ENCODE measurements at places on chromosomes 6 and 20.

GRCh38 chr6:108665495-108666196 is 104.9 kb downstream of the FOXO3 start:
- no peak for DNase-seq

DNA sequence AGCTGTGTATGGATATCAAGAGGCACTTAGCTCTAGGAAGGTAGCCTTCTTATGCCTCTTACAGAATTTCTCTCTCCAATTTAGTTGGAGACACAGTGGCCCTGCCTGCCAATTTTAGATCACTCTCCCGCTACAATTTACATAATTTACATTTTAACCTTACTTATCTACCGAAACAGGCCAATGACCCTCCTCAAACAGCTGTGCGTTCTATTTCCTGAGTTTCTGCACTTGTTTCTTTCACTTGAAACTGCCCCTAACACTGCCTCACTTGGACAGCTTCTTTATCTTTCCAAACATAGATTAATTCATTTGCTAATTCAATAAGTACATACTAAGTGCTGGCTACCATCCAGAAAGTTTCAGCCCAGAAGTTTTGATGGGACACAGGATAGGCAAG is 52.9 kb upstream of the HDDC2 start:
- no peak for DNase-seq

GRCh38 chr6:134035823-134036296 is 16.6 kb downstream of the SLC2A12 start:
- no peak for DNase-seq

GRCh38 chr6:34247481-34248197 is 1.2 kb downstream of the SMIM29 start:
- no peak for DNase-seq

- no peak for DNase-seq
These were observed 6.6 kb downstream of the GMPR start for GRCh38 chr6:16244869-16245451.

DNA sequence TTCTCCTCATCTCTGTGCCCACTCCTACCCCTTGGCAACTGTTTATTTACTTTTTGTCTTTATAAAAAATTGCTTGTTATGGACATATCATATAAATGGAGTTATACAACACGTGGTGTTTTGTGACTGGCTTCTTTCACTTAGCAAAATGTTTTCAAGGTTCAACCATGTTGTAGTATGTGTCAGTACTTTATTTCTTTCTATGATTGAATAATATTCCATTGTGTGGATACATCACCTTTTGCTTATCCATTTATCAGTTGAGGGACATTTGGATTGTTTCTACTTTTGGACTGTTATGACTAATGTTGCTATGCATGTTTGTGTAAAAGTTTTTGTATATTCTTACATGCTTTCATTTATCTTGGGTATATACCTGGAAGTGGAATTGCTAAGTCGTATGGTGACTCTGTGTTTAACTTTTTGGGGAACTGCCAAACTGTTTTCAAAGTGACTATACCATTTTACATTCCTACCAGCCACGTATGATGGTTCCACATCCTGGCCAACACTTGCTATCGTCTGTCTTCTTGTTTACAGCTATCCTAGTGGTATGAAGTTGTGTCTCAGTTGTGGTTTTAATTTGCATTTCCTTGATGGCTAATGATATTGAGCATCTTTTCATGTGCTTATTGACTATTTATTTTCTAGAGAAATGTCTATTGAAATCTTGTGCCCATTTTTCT is 84.4 kb downstream of the SLX4IP start:
- DNase-seq, result no peak

DNA sequence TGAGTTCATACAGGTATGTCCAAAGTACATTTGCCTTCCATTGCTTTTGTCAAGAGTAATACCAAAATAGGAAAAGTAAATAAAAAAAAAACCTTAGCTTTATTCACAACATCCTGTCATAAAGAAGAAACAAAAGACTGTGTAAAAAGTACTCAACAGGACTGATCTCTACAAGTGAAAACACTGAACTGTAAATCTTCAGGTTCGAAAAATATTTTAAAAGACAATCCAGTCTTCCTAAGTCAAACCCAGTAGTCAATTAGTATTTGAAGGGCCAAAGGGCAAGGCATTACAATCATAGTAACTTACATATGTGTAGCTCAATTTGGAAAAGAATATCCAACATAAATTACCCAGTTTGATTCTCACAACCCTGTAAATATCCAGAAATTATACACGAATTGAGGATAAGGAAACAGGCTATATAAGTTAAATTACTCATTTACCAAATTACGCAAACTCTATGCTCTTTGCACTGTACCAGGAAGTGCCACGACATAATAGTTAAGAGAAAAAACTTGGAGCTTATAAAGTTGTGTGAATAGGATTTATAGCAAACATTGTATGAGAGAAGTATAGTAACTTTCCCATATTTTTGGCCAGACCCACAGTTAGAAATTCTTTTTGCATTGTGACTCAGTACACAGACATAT is 21.2 kb downstream of the PTPRK start:
- no peak for DNase-seq

DNA sequence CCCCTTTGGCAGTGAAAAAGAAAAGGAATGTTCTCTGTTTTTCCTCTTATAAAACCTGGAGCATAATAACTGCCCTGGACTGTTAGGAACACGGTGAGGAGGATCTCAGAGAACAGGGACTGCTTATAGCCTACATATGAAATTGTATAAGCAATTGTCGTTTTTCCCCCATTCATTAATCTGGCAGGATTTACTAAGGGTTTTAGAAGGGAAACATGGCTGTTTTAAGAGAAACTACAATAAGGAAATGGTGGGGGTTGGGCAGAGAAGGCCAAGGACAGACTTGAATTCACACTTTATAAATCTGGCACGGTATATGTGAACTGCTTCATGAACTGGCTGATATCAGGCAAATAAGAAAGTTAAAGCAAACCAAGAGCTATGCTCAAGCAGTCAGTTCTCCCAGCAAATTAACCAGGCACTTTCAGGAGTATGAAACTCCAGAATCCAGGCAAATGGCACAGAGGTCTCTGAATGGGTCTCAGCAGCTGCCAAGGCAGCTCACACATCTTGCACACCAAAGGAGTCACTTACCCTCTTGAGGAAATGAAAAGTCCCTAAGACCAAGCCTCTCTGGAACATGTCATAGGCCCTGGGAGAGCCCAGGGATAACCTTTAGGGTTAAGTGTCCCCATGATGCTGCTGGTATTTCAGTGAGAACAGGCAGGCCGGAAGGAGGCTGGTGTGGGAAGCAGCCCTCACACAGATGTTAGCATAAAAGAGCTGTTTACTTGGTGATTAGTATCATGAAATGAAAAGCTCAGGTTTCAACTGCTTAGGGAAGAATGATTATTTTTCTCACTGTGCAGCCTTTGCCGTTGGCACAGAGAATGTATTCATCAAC is 260.5 kb upstream of the MARCKS start:
- no peak for DNase-seq

GRCh38 chr20:3000852-3001523 is 42.4 kb upstream of the GNRH2 start:
- DNase-seq, result peak; percentile 60

GRCh38 chr6:150684714-150685459 is 85.2 kb downstream of the PLEKHG1 start:
- DNase-seq, result no peak

- peak; percentile 9 for DNase-seq
These were observed 6.6 kb upstream of the ACAT2 start for GRCh38 chr6:159754959-159755914.

- DNase-seq, result no peak
These were observed 27.6 kb upstream of the FUCA2 start for GRCh38 chr6:143539106-143539505.

GRCh38 chr20:50256577-50256976 is 65.9 kb downstream of the CEBPB start:
- DNase-seq, result no peak

GRCh38 chr20:19304886-19305415 is 92.5 kb downstream of the SLC24A3 start:
- no peak for DNase-seq

GRCh38 chr20:61883857-61884393 is 181.8 kb downstream of the TAF4 start:
- DNase-seq, result no peak

DNA sequence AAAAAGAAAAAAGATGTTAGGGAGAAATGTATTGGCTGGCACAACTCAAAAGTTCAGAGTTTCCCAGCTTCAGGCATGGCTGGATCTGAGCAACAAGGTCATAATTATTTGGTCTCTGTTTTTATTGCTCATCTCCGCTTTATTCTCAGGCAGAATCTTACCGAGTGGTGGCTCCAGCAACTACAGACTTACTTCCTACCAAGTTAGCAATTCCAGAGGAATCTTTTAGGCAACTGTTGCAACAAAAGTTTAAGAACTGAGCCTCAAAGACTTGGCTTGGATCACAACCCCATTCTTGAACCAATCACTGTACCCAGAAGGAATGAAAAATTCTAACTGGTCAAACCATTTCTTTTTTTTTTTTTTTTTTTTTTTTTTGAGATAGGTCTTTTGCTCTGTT is 35.5 kb upstream of the NCOA3 start:
- no peak for DNase-seq

DNA sequence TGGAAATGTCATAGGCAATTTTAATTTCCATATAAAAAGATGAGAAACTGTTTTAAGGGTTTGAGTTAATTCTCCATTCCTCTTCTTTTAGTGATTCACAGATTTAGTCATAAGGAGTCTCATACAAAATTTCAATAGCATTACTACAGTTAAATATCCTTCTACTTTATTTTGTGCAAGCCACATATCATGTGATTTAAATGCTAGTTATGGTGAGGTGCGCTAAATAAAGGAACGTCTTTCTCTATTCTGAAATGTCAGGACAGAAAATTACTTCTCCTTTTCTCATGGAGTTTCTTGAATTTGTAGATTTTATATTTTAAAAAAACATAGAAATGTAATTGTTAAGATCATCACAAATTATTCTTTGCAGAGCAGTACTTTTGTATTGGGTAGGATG is 50.0 kb upstream of the SUPT3H start:
- DNase-seq, result no peak

Data from muscle of back (tissue), 13 donors.